ENCODE measurements at places on chromosomes 13 and 19.
A peak's percentile ranks its signal among the peaks of the same experiment; 100 is the strongest.

DNA sequence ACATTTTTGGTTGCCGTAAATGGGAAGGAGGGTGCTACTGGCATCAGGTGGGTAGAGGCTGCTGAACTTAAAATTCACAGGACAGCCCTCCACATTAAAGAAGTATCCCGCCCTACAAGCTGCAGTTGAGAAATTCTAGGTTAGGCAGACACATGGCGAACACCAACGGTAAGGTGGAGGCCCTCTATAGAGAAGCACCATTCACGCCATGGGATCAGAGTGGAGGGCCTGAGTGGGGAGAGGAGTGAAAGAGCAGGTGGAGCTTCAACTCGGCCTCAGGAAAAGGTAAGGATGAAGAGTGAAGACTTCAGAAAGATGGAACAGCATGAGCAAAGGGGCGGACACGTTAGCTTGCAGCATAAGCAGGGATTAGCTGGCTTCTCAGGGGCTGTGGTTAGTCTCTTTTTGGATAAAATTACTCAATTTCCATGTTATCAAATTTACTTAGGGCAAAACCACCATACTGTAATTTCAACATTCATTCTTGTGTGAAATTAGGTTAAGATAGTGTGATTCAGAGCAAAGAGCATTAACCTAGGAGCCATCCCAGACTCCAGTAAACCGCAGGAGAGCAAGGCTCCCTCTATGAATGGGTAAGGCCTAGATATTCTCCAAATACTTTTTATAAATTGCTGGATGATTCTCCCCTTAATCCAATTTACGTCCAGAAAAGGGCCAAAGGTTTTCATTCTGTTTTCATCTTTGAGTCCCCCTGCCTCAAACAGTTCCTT, 1.2 kb downstream of the EEF1AKMT1 start:
- DNase-seq, result no peak

- no peak for DNase-seq
Observed at GRCh38 chr13:30486230-30487074, 20.7 kb upstream of the HMGB1 start.

DNA sequence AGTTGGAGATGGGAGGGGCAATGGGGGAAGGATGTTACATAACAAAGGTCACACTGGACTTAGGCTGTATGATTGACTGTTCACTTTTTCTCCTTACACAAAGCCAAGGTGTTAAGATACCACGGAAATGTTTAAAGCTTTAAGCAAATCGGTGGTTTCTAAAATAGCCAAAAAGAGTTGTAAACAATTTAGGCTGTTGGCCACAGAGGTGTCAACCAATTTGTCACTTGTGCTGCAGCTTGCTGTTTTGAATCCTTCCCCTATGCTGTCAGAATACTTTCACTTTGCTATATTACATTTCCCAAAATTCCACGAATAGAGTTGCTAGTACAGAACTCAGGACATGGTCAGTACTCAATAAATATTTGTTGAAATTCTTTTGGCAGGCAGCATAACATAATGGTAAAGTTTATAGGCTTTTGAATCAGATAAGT, 149.3 kb downstream of the VWA8 start:
- no peak for DNase-seq

- DNase-seq, result no peak
Observed at GRCh38 chr19:33300894-33301143, 1.5 kb downstream of the CEBPA start.

DNA sequence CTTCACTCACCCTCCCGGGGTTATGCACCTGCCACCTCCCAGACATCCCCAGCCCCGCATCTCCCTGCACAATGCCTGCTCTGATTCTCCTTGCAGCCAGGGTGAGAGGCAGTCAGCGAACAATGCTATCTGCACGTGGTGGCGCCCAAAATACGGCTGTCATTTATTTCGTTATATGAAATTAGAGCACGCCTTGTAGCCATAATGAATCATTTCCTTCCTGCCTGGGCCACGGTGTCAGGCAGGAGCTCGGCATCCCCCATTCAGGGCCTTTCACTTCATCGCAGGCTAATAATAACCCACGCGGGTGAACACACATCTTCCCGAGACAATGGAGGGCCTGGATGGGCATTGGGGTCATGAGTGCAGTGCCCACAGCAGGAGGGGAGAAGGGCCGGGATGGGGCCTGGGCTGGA, 143.8 kb upstream of the ZNF507 start:
- no peak for DNase-seq

DNA sequence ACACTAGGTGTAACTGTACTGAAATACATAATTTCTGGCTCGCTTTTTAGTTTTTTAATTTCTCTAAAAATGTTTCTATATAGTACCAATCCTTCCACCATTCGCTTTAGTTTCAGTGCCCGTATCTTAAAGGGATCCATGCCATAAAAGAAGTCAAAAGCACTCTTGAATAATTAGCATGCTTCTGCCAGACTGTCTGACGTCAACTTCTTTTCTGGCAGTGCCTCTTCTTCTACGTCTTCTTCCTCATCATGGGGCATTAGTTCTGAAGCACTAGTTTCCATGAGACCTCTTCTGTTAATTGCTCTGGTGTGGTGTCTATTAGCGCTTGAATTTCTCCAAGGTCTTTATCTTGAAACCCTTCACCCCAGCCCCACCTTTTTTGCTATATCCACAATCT, 93.8 kb upstream of the DOCK9 start:
- no peak for DNase-seq

DNA sequence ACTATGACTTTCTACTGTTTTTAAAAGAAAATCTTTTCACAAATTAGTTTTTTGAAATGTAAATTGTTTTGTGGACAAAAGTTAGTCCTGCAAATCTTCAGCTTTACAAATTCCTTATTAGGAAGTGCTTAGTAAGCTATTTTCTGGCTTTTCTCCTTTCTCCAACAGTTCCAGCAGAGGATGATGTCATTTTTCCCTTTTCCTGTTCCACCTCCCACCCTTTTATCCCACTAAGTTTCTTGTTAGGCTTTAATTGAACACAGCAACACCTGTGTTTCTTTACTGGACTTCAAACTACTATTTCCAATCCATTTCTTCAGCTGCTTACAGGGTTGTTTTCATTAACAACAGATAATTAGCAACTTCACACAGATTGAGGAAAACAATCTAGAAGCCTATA, 389.2 kb downstream of the NDFIP2 start:
- no peak for DNase-seq

DNA sequence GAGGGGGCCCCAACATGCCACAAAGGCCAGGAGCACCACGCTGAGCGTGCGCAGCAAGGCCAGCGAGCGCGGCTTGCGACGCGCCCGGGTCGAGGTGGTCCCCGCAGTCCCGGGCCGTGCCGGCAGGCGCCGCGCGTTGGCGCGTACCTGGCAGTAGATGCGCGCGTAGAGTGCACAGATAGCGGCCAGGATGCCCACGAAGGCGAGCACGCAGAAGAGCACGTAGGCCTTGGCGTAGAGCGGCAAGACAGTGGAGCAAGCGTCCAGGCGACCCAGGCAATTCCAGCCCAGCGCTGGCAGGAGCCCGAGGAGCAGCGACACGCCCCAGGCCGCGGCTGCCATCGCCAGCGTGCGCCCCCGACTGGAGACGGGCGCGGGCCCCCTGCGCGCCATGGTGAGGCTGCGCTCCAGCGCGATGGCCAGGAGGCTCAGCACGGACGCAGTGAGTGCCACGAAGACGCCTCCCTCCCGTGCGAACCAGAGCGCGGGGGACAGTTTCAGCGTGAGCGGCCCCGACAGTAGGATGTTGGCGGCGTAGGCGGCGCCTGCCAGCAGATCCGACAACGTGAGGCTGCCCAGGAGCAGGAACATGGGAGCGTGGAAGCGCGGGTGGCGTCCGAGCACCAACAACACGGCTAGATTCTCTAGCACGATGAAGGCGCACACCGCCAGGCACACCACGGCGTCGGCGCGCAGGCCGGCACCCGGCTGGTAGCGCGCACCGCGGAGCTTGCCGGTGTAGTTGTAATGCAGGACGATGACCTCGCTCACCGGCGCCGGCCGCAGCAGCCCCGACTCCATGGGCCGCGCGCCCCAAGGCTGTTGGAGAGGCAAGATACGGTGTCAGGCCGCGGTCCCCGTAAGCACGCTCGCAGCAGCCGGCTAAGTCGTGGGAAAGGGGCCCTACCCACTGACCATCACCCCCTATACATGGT, 2.8 kb downstream of the S1PR5 start:
- DNase-seq, result peak; percentile 74

DNA sequence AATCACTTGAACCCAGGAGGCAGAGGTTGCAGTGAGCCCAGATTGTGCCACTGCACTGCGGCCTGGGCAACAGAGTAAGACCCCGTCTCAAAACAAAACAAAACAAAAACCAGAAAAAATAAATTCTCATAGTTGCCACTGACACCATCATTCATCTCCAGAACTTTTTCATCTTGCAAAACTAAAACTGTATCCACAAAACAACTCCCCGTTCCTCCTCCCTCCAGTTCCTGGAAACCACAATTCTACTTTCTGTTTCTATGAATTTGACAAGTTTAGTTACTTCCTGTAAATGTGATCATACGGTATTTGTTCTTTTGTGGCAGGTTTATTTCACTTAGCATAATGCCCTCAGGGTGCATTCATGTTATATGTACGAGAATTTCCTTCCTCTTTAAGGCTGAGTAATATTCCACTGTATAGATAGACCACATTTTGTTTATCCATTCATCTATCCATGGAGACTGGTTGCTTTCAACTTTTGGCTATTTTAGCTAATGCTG, 13.2 kb upstream of the ADGRE5 start:
- DNase-seq, result no peak

Data from CD8-positive, alpha-beta T cell (primary cell).